Fibroblast of skin of scalp (primary cell): ENCODE measurements at places on chromosomes 5 and 9.

DNA sequence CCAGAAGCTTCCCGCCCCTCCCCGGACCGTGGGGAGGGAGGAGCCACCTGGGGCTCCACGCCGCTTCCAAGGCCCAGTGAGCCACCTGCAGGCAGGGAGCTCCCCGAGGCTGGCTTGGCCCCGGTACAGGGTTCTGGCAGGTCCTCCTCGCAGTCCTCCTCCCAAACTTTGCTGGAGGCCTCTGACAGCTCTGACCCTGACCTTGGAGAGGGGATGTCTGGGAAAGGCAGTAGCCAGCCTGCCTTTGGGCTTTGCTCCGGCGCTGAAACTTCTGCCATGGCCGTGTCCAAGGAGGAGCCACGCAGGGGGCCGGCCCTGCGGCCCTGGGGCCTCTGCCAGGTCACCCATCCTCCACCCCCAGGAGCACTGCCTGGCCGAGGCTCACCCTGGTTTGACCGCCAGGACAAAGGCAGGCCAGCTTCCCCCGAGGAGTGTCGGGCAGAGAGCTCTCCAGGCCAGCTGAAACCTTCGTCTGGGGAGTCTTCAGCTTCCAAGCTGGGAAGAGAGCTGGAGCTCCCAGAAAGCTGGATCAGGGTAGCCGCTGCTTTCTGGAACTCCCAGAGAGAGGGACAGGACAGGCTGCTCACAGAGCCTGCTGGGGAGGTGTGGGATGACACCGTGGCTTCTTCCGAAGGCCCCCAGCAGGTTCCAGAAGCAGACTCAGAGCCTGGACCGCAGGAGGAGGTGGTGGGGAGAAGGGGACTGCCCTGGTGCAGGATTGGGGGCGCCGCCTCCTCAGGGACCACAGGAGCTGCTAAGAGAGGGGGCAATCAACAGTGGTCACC, 9.0 kb upstream of the QSOX2 start:
- no peak for DNase-seq

DNA sequence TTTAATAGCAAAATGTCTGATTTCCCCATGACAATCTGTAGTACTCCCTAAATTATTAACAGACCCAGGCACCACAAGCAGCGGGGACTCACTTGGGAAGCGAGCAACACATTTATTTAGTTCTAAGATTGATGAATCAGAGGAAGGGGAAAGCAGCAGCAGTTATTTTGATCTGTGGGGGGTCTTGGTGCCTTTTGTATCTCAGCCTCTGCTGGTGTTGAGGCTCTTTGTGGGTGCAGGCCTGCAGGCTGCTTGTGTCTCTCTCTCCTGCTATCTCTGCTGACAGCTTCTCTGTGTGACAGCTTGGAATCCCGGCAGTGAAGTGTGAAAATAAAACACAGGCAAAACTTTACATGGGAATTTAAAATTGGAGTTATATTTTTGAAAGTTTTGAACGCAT, 878.2 kb upstream of the DMAC1 start:
- DNase-seq, result peak; percentile 65

DNA sequence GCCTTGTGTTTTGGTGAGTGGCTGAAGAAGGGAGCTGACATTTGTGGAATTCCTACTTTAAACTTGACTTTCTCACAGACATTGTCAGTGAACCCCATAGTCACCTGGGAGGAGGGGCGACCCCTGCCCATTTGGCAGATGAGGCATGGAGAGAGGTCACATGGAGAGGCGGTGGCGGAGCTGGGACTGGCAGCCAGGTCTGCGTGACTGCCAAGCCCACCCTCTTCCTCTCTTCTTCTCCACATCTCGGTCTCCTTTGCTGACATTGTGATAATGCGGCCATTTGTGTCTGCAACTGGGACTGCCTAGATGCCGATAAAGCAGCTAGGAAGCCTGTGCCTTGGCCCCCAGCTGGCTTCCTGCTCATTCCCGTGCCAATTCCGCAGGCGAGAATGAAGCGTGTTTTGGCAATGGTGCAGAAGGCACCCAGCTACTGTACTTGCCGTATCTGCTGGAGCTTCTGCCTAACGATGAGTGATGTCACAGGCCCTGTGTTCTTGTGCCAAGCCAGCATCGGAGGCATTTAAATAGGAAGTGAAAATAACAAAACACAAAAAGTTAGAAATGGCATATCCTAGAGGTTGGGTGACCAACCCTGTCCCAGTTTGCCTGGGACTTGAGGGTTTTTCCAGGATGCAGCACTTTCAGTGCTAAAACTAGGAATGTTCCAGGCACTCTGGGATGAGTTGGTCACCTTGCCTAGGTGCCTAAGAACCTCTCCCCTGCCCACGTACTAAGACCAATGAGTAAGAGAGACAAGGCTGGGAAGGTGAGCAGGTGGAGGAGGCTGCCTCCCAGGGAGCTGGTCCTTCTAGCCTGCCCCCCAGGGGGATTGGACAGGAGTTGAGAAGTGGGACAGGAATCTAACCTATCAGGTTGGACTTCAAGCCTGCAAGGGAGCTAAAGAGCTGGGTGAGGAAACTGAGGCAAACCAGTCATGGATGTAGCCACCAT, 23.6 kb downstream of the OLFML2A start:
- no peak for DNase-seq

DNA sequence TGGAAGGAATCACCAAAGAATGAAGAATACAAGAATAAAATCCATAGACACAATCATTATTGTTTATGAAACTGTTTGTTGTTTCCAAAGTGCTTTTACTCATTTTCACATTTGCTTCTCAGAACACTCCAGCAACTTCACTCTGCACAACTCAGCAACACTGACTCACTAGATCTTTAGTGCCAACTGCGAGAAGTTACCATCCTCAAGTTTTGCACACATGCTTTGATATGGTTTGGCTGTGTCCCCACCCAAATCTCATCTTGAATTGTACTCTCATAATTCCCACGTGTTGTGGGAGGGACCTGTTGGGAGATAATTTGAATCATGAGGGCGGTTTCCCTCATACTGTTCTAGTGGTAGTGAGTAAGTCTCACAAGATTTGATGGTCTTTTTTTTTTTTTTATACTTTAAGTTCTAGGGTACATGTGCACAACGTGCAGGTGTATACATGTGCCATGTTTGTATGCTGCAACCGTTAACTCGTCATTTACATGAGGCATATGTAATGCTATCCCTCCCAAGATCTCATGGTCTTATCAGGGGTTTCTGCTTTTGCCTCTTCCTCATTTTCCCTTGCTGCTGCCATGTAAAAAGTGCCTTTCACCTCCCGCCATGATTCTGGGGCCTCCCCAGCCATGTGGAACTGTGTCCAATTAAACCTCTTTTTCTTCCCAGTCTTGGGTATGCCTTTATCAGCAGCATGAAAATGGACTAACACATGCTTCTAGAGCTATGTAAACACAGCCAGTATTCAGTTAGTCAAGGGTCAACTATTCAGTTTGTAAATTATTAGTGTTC, 36.9 kb downstream of the CLINT1 start:
- DNase-seq, result peak; percentile 14

- DNase-seq, result no peak
Observed at GRCh38 chr9:90127923-90128322, 514.7 kb downstream of the DIRAS2 start.

DNA sequence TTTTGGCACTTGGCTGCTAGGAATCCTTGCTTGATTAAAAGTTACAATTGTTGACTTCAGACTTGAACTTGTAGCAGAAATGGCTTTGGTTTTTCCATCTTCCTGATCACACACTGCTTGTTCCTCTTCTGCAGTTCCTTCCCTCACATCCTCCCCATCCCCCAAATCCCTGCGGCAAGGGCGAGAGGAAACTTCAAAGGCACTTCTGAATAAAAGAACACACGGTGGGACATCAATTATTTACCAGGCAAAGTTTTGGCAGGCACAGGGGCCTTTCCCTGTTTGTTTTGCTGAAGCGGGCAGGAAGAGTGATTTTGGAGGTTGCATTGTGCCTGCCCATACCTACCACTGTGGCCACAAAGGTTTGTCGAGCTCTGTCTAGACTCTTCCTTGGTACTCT, 260.9 kb downstream of the KIF4B start:
- no peak for DNase-seq

DNA sequence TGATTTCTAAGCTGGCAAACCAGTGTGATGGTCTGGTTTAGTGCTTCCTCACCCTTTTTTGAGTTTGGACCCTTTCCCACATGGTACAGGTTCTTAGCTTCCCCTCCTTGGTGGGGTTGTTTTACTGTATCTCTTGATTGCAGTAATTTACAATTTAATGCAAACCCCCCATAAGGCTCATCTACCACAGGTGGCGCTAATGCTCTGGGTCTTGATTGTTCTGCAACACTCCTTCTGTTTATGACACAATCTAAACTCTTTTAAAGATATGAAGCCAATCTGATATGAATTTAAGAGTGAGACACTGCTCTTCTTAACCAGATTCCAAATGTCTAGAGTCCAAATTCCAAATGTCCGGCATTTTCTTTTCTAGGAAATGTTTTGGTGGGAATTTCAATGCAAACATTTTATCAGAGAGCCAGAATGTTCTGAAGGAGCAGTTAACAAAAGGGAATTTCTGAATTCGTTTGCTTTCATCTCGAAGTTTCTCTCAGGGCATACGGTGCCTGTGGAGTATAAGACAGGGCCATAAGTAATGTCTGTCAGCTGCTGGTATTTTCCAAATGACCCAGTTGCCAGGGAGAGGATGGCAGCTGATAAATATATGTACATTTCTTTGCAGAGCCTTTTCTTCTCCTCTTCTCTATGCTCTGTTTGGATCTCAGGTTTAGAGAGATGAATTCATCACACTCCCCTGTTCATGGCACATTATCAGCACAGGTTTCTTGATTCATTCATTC, 246.8 kb downstream of the ARHGAP26 start:
- DNase-seq, result peak; percentile 48

DNA sequence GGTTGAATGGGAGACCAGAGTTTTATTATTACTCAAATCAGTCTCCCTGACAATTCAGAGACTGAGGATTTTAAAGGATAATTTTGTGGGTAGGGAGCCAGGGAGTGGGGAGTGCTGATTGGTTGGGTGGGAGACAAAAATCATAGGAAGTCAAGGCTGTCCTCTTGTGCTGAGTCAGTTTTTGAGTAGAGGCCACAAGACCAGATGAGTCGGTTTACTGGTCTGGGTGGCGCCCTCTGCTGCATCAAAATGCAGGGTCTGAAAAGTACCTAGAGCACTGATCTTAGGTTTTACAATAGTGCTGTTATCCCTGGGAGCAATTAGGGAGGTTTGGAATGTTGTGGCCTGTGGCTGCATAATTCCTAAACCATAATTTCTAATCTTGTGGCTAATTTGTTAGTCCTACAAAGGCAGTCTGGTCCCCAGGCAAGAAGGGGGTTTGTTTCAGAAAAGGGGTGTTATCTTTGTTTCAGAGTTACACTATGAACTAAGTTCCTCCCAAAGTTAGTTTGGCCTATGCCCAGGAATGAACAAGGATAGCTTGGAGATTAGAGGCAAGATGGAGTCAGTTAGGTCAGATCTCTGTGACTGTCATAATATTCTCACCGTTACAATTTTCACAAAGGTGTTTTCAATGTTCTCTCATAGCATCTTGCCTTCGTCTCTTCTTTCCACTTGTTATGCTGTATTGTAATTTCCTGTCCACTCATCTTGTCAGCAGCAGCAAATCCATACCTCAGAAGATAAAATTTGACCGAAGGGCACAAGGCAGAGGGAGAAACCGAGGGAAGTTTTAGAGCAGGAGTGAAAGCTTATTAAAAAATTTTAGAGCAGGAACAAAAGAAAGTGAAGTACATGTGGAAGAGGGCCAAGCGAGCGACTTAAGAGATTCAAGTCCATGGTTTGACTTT, 59.2 kb upstream of the CLINT1 start:
- peak; percentile 83 for DNase-seq

DNA sequence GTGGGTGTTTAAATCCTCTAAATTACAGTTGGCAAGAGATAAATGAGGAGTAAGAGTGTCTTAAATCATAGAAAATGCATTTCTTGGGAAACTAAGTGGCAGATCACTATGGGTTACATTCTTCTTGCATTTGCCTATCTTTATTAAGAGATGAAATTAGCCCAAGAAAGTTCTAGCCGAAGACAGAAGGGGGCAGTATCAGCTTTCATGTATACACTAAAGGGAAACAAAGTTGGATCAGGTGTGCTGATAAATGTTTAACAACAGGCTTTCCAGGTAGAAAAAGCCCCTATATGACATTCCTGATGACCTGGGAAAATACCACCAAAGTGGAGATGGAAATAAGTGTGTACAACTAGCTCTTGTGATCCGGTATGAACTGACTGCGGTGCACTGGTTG, 81.9 kb upstream of the TLR4 start:
- no peak for DNase-seq

GRCh38 chr5:68225911-68226545, 10.5 kb downstream of the PIK3R1 start:
- no peak for DNase-seq

DNA sequence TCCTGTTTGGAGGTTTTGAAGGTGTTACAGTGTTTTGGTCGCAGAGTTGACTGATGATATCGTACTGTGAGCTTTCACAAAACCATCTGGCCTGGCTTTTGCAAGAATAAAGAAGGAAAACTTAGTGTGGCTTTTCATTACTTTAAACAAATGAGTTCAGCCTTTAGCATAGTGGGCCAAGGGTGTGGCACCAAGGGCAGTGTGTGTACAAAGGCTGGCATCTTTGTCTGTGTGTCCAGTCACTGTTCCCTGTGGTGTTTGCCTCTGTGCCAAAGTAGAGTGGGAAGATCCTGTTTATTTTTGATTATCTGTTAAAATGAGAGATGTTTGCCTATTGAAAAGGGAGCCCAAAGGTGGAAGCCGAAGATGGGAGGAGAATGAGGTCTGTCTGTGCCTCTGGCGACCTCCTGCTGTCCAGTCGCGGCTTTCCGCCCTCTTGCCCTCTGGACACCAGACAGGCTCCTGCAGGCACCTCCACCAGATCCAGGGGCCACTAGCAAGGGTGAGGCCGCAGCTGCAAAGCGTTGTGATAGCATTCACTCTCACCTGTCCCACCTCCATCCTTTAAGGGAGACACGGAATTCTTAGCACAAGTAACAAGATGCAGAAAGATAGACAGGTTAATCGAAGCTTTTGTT, 113.7 kb downstream of the TRIO start:
- DNase-seq, result no peak

- no peak for DNase-seq
Observed at GRCh38 chr5:91225848-91226686, 157.1 kb downstream of the ARRDC3 start.

GRCh38 chr9:86909388-86909787, 37.9 kb downstream of the GAS1 start:
- DNase-seq, result peak; percentile 68

DNA sequence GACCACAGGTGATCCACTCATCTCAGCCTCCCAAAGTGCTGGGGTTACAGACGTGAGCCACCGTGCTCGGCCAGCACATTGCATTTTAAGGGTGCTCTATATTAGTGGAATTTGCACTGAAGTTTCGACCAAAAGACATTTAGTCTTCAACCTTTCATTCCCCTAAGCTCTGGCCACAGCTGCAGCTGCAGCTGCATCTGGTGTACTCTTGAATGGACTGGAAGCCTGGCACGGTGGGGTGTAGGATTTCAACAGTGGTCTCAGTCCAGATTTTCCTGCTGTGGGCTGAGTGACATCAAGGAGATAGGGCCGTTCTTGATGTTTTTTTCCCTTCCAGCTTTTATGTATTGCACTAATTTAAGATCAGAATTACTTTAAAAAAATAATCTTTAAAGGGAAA, 255.2 kb downstream of the PDZD2 start:
- no peak for DNase-seq
